Dorsolateral prefrontal cortex (tissue), 122 donors: ENCODE measurements at places on chromosomes 13 and 19. TPM values are rescaled to one million over a fixed set of nuclear protein-coding genes. Genes with fewer than 3 reads are reported as not detected.

DNA sequence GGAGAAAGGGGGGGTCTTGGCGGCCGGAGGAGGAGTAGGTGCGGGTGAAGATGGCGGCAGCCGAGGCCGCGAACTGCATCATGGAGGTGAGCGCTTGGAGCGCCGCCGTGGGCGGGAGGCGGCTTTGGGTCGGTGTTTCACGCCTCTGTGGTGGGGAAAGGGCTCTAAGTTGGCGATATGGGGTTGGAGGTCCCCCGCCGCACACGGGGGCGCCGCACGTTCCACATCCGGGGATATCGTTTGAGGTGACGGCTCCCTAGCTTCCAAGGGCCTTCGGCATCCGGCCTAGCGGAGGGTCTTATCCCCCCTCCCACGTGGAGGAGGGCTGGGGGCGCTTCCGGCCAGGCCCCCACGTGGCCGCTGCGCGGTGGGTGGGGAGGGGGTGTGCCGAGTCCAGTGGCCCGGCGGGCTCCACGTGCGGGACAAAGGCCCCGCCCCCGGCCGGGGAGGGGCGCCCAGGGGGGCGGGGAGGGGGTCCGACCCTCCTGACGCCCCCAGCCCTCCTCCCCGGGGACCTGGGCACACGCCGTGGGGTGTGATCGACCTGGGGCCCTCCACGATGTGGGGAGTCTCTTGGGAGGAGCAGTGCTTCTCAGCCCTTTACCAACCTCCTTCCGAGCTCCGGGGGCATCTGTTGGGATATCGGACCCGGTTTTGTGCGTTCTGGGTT lies at the start of gene PRMT1:
Gene PRMT1, plus strand, starts transcription at position 41 of the 670 bp plus-strand sequence. Its CDS starts 10 bp downstream, at position 51.
- DNase-seq = no peak

DNA sequence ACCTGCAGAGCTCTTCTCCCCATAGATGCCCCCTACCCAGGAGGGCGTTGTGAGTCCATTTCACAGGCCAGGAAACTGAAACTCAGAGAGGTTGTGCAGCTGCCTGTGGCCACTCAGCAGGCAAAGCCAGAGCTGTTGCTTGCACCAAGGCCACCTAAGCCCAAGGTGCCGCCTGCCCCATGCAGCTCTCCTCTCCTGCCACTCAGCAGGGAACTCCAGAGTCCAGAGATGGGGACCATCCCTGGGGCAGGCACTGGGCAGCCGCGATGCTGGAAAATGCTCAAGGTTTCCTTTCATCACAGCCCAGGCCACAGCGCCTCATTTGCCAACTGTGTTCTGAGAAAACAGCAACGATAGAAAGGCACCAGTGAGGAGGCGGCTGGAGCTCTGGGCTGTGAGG lies 41.0 kb upstream of the PEPD start:
- DNase-seq = no peak

DNA sequence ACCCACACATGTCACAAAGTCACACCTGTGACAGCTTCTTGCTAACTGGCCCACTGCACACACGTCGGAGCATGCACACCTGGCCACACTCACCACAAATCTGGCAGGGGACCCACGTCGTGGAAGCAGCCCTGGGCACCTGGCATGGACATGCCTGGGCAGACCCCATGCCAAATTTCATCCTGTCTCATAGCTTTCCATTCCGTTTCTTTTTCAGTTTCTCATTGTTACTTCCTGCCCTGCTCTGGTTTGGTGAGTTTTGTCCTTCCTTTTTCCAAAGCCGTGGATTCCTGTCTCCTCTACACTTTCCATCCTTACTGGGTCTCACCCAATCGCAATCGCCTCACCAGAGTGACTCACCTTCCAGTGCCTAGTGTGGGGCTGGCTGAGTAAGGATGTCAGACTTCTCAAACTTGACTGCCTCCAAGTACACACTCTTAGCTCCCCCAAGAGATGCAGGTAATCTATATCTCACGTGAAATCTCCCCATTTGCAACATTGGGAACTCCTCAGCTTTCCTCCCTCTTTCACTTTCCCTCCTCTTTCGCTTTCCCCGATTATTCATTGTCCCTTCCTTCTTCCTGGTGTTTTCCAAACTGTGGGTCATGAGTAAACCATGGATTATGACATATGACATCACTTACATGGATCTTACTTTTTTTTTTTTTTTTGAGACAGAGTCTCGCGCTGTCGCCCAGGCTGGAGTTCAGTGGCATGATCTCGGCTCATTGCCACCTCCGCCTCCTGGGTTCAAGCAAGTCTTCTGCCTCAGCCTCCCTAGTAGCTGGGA lies 1.6 kb upstream of the BBC3 start:
- DNase-seq = no peak

TMC4 gene
- total RNA-seq = 0.92 TPM

FXYD3 gene
- total RNA-seq = 3.3 TPM

ZNF525 gene
- 14.4 TPM for total RNA-seq

KLK2 gene
- not detected for total RNA-seq

DNA sequence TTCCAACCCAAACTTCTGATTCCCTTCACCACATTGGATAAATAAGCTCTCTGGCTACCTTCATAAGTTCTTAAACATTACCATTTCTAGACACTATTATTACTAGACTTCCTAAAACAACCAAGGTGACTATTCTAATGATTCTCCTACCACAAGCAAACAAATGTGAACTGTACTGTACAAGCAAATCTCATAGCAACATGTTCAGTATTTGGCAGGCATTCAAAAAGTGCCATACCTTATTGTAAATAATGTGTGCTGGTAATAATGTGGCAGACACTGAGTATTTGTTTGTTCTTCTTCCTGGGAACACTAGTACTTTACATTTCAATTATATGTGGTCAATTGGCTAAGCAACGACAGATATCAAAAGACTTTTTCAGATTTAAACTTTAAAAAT lies 986.0 kb upstream of the SPRY2 start:
- DNase-seq = no peak

GRCh38 chr19:4365341-4365740 lies 22.0 kb downstream of the MPND start:
- peak; percentile 39 for DNase-seq

DNA sequence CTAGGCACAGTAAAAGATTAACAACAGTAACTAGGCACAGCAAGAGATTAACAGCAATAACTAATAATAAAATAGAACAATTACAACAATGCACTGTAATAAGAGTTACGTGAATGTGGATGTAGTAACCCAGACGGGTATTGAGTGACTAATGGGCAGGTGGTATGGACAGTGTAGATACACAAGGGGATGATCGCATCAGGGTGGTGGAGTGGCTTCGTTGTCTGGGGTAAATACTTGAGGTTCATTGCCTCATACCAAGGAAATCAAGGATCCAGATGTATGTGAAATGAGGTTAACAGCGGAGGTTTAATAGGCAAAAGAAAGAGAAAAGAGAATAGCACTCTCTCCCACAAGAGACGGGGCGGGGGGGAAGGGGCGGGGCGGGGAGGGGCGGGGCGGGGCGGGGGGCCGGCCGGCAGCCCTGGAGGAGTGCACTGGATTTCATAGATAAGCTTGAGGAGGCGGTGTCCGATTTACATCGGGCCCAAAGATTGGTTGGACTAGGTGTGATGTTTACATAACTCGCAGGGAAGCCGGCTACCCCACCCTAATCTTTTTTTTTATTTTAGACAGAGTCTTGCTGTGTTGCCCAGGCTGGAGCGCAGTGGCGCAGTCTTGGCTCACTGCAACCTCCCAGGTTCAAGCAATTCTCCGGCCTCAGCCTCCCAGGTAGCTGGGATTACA lies 106.3 kb downstream of the KCTD15 start:
- no peak for DNase-seq

- DNase-seq = no peak
These were observed 10.1 kb downstream of the GRIN2D start for GRCh38 chr19:48403606-48404005.
